ENCODE measurements at places on chromosomes 16 and 17.
A peak's percentile ranks its signal among the peaks of the same experiment; 100 is the strongest.

DNA sequence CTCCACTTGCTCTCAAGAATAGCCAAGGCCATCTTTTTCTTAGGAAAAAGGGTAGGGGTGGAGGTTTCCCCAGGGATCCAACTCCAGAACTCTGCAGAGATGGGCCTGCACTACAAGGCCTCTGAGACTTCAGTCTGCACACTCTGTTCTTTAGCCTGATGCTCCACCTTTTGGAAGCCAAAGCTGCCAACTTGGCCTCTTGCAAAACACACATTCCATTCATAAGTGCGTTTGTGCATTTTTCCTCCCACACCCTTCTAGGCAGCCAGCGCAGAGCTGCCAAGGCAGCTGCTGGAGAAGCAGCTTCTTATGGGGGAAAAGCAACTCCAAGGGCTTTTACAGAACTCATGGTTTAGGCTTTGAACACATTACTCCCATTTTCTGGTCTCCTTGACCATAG is 45.3 kb downstream of the REXO5 start:
- no peak for DNase-seq

DNA sequence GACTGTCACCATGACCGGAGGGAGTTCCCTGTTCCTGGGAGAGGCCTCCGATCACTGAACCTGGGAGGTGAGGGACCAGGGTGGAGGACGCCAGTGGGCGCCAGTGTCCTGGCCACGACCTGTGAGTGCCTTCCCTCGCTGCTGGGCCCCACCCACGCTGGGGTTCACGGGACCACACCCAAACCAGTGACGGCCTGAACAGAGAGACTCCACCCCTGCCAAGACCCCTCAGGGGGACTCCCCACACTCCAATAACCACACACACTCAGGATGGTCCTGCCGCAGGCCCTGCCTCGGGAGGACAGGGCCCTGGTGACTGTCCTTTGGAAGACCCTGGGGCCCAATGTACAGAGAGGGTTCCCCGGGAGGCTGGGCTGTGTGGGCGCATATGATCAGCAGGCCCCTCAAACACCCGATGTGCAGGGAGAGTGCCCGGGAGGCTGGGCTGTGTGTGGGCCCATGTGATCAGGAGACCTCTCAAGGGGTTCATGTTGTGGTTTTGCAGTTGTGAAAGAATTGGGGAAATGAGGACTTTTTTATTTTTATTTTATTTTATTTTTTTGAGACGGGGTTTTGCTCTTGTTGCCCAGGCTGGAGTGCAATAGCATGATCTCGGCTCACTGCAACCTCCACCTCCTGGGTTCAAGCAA is 26.6 kb downstream of the TPSD1 start:
- DNase-seq, result no peak

DNA sequence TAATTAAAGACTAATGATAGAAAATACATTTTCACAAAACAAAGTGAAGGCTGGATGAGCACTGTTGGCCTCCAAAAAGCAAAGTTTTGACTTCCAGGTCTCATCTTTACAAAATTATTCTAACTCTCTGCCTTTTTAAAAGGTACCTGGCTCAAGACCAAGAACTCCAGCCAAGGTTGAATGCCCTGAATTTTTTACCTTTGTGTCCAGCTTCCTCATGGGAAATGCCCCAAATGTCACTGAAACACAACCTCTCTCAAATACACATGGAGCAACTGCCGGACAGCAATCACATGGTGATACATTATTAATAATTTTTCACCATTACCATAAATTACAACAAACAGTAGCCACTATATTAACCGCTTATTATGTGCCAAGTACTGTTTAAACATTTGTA is 32.2 kb downstream of the ADAMTS18 start:
- no peak for DNase-seq

DNA sequence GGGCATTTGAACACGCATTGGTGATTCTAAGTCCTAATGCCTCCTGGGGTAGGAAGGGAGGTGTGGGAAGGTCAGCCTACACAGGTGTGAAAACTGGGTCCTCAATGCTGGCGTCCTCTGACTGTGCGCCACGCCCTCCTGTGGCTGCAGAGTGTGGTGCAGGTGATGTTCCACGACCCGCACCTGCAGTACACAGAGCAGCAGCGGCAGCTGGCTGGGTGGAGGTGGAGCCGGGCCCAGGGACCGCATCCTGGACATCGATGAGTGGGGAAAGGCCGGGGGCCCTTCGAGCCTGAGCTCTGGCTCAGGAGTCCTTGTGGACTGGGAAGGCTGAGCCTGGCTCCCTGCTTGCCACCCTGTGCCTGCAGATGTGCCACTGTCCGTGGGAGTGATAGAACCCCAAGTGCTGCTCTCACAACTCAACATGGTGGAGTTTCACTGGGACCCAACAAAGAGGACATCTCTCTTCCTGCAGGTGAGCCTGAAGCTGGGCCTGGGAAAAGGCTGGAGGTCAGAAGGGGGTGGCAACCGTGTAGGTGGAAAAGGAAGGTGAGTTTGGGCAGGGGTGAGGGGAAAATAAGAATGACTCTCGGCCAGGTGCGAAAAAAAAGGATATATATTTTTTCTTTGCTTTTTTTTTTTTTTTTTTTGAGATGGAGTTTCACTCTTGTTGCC is 14.0 kb upstream of the STAC2 start:
- DNase-seq, result peak; percentile 70
